Myocyte (in vitro differentiated cells): ENCODE measurements at places on chromosomes 4 and X. TPM values are rescaled to one million over a fixed set of nuclear protein-coding genes. Genes with fewer than 3 reads are reported as not detected.

DNA sequence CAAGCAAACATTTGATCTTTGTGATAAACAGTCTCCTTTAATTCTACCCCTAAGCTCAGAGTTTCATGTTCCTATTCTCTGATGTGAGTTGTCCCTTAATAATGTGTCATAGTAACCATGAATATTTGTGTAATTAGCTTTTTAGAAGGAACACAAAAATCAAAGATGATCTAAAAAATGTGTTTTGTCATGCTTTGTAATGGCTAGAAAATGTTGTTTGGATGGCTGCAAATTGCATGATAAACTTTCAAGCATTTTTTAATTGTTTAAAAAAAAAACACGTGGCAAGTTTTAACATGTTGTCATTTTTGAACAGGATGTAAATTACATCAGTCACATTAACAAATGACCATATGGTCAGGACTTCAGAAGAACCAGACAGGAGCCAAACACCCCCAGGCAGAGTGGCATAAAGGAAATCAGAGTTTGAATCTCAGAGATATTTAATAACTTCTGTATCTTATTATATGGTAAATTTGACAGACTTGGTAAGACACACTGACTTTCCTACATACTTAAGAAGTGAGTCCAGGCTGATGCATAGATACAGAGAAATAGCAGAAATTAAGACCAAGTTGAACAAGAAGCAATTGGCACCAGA lies 223.9 kb upstream of the VEGFC start:
- DNase-seq, result no peak

DNA sequence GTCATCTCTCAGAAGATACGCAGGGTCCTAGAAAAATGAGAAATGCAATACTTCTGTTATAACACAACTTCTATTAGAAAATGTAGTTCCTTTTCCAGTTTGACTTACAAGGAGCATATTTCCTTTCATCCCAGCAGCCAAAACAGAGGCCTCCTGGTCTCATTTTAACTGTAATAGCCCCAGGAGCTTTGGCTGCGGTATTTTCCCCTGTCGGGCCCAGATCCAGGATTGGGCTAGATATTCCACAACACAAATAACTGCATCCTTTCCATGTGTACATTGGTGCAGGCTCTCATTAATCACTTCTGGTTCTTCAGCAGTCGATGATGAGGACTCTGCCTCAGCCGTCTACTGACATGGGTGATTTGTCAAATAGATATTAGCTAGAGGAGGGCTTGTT lies 166.1 kb downstream of the TENM3 start:
- no peak for DNase-seq

- no peak for DNase-seq
Observed at GRCh38 chr4:23922013-23922412, 32.2 kb upstream of the PPARGC1A start.

DNA sequence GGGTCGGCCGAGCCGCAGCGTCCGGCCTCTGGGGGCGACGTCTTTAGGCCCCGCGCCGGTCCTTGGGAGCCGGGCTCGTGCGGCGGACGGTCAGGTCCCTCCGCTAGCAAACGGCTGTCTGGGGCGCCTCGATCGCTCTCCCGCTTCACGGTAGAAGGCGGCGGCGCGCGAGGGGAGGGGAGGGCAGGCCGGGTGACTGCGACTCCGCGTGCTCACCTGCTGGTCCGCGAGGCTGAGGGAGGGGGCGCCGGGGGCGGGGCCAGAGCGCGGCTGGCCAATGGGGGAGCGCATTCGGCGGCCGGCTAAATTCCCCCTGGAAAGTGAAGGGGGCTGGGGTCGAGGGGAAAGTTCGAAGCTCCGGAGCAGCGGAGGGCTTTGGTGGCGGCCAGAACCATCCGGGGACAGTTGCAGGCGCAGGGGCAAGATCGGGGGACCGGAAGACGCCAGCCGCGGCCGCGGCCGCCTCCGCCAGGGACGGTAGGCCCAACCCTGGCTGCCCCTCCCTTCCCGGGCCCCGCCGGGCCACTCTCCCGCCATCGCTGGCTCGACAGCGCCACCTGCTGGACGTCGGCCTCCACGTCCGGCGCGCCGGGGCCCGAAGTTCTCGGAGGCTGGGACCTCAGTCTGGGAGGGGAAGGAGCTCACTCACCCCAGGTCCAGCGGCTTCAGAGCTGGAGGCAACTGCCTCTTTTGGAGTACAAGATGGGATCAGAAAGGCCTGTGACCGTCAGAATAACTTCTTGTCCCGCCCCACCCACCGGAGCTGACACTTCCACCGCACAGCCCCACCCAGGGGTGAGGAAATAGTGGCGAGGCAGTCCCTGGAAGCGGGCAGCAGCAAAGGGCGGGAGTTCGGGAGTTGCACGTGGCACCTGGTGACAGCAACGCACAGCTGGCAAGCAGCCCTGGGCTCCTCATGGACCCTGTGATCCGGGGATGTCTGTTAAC lies 49.9 kb downstream of the ELF4 start:
- peak; percentile 77 for DNase-seq

ERCC6L gene
- not detected in 2 replicates for total RNA-seq

C4orf36 gene
- 0.21 TPM in 1 of 2 replicates, not detected in the other for total RNA-seq

- DNase-seq, result no peak
Observed at GRCh38 chrX:72037601-72038000, 94.1 kb downstream of the RTL5 start.

- DNase-seq, result no peak
Observed at GRCh38 chrX:38103857-38104812, 97.8 kb downstream of the SYTL5 start.

DNA sequence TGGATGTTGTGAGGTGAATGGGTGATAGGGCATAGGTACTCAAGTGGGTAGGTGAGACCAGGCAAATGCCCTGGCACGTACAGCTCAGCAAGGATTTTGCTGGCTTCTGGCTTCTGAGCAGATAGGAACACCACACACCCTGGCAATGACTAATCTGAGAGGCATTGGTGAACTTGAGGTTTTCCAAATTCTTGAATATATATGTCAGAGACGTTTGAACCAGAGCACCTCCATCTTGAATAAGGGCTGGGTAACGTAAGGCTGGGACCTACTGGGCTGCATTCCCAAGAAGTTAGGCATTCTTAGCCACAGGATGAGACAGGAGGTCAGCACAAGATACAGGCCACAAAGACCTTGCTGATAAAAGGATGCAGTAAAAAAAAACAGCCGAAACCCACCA lies 204.5 kb downstream of the NLGN4X start:
- no peak for DNase-seq

GRCh38 chr4:15400981-15401671 lies 26.7 kb upstream of the C1QTNF7 start:
- peak; percentile 85 for DNase-seq

DNA sequence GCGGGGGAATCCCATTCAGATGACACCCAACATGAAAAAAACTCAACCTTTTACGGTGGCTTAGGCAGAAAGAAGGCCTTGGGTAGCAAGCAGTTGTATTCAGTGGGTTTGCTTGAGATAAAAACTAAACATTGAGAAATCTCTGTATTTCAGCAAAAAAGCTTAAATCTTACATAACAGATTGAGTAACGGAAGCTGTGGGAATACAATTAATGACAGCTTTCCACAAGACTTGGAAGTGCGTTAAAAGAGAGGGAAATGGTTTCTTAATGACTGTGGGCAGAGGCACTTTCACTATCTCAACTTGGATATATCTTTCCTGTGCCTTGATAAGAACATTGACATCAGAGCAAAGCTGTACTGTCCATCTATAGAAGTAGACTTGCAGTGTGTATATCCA lies 418.5 kb upstream of the HS3ST1 start:
- no peak for DNase-seq

TMEM255A gene
- total RNA-seq, result 0.05 TPM in 1 of 2 replicates, not detected in the other

WWC2 gene
- 13.8 and 17.3 TPM in 2 replicates for total RNA-seq

TGIF2LX gene
- not detected in 2 replicates for total RNA-seq

DNA sequence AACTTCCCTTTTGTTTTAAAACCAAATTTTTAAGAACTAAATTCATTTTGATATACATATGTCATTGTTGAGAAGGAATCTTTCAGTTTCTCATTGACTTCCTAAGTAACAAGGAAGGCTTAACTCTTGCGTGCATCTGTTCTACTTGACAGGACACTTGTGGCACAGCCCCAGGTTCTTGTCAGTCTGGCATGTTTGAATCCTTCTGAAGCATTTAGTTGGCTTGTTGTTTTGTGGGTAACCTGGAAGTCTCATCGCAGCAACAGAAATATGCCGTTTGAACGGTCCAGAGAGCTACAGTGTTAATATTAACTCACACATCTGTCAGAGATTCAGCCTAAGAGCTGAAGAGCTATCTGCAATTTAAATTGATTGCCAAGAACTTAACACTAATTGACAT lies 76.0 kb downstream of the GLRA3 start:
- DNase-seq, result no peak

DNA sequence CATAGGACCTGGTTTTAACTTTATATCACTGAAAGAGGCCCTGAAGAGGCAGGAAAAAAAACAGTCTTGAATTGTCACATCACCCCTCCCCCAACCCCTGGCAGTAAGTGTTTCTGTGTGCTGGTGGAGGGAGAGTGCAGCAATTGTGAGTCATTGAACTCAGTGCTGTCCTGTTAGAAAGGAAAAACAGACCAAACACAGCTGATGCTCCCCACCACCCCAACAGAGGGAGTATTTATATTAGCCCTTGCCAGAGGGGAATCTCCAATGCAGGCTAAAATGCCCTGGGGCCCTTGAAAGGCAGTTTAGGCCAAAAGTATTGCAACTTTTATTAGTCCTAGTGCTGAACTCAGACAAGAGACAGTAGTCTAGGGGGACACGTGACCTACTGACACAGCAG lies 197.8 kb upstream of the AGTR2 start:
- no peak for DNase-seq

RBM3 gene
- total RNA-seq, result 57.4 and 69.8 TPM in 2 replicates

- no peak for DNase-seq
Observed at GRCh38 chrX:1307626-1308340, 28.8 kb upstream of the IL3RA start.

WDR17 gene
- total RNA-seq, result not detected in 2 replicates
